ENCODE measurements at places on chromosomes 5 and 9. TPM values are rescaled to one million over a fixed set of nuclear protein-coding genes. Genes with fewer than 3 reads are reported as not detected.
A peak's percentile ranks its signal among the peaks of the same experiment; 100 is the strongest.

PCDHGB3 gene
- polyA plus RNA-seq: 0.17 TPM

BARX1 gene
- not detected for polyA plus RNA-seq

NEUROG1 gene
- not detected for polyA plus RNA-seq

- peak; percentile 99 for DNase-seq
Measured at GRCh38 chr9:93566408-93567270, 9.7 kb upstream of the PHF2 start.

- DNase-seq: no peak
Measured at GRCh38 chr5:5930561-5930960, 447.8 kb downstream of the MED10 start.

GRCh38 chr9:113844466-113844865 lies 31.6 kb upstream of the ZNF618 start:
- no peak for DNase-seq

GRCh38 chr5:133245191-133246052 lies 193.6 kb downstream of the HSPA4 start:
- DNase-seq: no peak

- no peak for DNase-seq
Measured at GRCh38 chr5:21238786-21239185, 1250.8 kb upstream of the CDH18 start.

DNA sequence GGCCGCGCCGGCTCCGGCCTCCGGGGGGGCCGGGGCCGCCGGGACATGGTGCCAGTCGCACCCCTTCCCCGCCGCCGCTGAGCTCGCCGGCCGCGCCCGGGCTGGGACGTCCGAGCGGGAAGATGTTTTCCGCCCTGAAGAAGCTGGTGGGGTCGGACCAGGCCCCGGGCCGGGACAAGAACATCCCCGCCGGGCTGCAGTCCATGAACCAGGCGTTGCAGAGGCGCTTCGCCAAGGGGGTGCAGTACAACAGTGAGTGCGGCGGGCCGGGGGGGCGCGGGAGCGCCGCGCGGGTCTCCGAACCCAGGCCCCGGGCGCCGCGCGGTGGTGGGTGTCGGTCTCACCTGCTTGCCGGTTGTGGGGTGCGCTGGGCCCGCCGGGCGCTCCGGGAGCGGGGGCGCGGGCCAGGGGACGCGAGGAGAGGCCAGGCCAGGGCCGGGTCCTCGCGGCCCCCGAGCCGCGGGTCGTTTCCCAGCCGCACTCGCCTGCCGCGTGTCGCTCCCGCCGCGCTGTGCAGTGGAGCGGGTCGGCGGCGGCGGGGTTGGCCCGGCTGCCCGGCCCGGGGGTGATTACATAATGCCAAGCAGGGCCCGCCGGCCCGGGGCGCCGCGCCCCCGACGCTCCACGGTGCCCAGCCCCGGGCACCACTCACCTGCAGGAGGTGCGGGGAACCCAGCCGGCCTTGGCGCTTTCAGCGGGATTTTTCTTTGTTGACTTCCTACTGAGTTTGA lies 492 bp downstream of the RABL6 start:
- DNase-seq: peak; percentile 68

- DNase-seq: no peak
Measured at GRCh38 chr5:180649297-180650039, at the start of gene FLT4. Gene FLT4, minus strand, starts transcription at chr5:180649600. Its CDS starts 55 bp downstream, at chr5:180649545.

GRCh38 chr5:8457187-8458037 lies 588.5 kb downstream of the MTRR start:
- DNase-seq: peak; percentile 94

DNA sequence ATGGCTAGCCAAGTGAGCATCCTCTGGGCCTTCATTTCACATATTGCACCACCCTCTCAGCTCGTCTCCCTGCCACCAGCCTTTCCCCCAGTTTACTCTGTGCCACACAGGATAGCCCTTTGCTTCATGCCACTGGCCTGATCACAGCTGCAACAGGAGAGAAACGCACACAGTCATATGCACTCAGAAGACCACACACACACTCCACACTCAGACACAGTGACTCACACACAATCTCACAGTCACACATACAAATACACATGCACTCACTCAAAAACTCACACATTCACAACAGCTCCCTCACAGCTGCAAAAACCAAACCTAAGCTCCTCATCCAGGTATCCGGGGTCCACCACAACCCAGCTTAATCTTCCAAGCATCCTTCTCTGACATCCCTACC lies 38.7 kb downstream of the TTC39B start:
- DNase-seq: no peak

DNA sequence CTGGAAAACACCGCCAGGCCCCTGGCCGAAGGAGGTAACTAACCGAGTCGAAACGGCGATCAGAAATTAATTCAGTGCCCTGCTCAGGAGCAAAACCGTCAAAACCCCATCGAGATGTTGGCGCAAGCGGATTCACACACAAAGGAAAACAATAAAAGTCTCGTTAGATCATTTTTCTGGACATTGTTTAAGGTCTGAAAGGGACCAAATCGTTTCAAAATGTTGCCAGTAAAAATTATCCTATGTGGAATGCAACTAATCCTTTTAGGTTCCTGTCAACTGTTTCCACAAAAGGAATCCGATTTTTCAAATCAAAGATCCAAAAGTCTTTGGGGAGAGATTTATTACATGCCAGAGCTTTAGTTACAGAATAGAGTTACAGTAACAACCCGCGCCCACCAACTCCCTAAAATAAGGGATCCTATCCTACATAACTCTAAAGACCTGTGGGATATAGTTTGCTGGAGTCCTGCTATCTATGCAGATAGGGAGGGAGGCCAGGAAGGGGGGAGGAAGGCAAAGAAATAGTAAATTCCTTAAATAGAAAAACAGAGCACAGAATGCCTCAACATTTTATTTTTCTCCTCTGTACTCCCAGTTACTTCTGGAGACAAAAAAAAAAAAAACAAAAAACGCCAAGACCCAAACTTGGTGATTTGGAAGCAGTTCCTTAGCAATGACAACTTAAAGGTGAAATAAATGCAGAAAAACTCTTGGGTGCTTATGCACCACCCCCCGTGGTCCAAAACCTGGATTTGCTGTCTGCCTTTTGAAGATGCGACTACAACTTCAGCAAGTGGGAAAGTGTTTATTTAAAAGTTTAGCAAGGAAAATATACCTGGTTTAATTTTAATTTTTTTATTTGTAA lies 10.6 kb downstream of the FOXD1 start:
- DNase-seq: no peak
